CD4-positive, alpha-beta T cell treated with Interferon gamma for 1 hour (primary cell): ENCODE measurements at places on chromosomes 11 and 22.

DNA sequence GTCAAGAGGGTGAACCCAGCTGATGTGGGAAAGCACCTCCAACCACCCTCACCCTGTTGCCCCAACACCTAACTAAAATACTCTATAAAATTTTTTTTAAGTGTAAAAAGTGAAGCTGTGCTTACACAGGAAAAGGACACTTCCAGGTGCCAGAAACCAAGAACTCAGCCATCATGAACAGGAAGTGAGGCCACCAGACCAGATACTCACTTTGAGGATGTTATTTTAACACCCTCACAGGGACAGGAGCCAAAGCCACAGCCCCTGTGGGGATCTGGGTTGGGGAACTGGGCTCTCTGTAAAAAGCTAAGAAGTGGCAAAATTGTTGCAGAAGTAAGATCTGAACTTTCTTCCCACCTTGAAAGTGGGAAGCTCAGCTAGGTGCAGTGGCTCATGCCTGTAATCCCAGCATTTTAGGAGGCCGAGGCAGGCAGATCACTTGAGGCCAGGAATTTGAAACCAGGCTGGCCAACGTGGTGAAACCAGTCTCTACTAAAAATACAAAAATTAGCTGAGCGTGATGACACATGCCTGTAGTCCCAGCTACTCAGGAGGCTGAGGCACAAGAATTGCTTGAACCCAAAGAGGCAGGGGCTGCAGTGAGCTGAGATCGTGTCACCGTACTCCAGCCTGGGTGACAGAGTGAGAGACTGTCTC is 3.8 kb downstream of the RSPH14 start:
- peak; percentile 73 for DNase-seq

GRCh38 chr11:125945797-125946520 is at the start of gene VSIG10L2:
VSIG10L2 (plus strand) TSS chr11:125946044; CDS start chr11:125946056, 12 bp downstream.
- no peak for DNase-seq

- no peak for DNase-seq
These were observed 163.6 kb downstream of the NTM start for GRCh38 chr11:131533998-131534397.

DNA sequence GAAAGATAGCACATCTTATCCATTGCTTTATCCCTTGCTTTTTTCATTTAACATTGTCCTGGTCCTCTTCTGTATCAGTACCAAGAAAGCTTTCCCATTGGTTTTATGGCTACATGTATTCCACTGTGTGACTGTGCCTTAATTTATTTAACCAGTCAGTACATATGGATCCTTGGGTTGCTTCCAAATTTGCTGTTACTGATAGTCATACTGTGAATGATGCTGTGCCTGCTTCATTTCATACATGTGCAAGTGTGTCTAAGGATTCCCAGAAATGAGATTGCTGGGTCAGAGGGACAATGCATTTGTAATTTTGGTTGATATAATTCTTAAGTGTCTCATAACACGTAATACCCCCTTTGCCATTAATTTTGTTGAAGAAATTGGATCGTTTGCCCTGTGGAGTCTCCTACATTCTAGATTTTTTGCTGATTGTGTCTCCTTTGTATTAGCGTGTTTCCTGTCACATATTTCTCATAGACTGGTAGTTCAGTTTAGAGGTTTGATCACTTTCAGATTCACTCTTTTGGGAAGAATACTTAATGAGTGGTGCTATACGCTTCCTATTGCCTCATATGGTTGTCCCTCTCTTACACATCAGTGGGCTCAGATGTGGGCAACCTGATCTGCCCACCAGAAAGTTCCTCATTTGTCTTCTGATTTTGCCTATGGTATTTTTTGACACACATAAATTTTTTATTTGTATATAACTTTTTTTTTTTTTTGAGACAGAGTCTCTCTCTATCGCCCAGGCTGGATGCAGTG is 35.3 kb downstream of the MYBPC3 start:
- no peak for DNase-seq

DNA sequence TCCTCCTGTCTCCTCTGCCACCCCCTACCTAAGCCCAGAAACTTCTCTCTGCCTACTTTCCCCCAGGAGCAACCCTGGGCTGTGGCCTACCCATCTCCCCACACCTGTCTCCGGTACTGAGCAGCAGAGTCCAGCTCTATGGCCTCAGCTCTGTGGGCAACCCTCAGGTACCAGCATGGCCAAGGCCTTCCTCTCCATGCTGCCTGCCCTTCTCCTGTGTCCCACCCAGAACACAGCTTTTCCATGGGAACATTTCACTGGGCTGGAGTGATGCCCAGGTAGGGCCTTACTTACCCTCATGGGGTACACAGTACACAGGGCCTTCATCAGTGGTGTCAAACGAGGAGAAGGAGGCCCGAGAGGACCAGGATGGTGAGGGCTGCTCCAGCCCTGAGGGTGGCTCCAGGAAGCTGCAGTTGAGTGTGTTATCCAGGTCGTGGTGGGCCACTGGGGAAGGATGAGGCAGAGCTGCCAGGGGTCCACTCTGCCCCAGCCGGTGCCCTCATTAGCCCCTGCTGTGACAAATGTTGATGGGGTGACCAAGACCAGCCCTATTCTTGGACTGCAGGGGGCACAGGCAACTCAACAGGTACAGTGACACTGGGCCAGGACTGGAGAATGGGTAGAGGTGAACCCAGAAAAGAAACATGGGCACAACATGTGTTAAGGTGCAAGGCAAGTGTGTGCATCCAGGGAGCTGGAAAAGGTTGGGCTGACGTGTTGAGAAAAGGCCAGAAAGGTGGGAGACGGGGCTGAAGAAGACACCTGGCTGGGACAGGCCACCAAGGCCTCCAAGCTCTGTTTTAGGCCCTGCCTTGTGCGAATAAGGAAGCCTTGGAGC is 10.3 kb downstream of the SCARF2 start:
- no peak for DNase-seq

- no peak for DNase-seq
These were observed 56.5 kb downstream of the NAT10 start for GRCh38 chr11:34161812-34162492.

GRCh38 chr22:42169055-42169469 is 38.5 kb upstream of the CYP2D6 start:
- peak; percentile 63 for DNase-seq

DNA sequence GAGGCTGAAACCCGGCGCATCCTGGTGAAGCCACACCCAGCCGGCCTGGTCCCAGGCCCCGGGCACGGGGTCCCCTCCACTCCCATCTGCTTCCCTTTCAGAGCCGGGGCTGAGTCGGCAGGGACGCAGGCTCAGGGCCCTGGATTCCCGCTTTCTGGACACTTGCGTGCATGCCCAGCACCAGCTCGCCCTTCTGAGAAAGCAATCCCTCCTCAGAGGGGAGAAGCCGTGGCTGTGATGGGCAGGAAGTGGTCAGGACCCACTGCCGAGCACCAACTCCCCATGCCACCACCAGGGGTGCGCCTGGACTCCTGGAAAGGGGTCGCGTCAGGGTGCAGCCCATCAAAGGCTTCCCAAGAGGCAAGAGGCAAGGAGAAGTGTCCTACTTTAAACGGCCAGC is 15.1 kb downstream of the CDKN1C start:
- no peak for DNase-seq

DNA sequence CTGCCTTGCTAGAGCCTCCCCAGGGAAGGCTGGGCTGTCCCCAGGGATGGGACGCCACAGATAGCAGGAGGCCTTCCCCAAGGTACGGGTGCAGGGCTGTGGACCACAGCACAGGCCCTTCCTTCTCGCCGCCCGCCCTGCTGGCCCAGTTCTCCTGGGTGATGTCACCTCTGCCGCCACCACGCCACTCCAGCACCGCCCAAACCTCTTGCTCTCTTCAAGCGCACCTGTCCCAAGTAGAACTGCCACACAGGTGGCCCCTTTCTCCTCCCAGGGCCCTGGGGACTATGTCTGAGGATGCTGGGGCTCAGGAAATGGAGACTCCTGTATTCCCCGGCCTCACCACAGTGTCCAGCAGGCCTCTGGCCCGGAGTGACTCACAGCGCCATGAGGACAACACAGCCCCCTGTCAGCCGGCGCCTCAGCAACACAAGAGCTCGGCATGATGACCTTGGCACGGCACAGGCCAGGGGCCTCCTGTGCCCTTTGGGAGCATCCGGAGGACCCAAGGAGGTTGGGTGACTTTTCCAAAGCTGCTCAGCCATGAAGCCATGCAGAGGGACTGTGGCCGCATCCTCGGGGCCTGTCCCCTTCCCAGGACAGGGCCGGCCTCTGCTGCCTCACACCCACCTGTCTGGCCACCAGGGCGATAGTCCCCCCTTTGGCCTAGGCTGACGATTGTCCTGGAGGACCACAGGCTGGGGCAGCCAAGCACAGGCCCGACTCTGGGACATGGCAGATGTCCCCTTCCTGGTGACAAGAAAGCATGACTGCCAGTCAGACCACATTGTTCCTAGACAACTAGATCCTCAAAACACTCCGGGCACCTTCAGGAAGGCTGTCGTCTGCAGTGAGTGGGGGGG is 1023.5 kb downstream of the BRD1 start:
- no peak for DNase-seq

DNA sequence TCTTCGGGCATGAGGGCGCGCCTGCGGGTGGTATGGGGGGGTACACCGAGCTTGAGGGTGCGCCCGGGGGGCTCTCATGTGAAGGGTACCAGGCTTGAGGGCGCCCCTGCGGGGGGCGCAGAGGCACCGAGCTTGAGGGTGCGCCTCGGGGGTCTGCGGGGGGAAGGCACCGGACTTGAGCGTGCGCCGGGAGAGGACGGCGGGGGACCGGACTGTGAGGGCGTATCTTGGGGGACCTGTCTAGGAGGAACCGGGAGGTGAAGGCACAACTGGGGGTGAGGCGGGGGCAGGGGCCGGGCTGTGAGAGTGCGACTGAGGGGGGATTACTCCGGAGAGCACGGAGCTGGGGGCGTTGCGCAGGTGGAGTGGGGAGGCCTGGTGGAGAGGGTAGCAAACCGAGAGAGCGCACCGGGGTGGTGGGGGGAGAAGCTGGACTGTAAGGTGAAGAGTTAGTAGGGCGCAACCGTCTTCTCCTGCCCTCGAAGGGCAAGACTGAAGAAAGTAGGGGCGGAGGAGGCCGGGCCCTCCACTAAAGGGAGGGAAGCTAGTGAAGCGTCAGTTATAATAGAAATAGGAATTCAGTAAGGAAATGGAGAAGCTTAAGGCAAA is 1.1 kb upstream of the DDX6 start:
- peak; percentile 32 for DNase-seq

- no peak for DNase-seq
These were observed 61.8 kb downstream of the CYTH4 start for GRCh38 chr22:37343863-37344734.

DNA sequence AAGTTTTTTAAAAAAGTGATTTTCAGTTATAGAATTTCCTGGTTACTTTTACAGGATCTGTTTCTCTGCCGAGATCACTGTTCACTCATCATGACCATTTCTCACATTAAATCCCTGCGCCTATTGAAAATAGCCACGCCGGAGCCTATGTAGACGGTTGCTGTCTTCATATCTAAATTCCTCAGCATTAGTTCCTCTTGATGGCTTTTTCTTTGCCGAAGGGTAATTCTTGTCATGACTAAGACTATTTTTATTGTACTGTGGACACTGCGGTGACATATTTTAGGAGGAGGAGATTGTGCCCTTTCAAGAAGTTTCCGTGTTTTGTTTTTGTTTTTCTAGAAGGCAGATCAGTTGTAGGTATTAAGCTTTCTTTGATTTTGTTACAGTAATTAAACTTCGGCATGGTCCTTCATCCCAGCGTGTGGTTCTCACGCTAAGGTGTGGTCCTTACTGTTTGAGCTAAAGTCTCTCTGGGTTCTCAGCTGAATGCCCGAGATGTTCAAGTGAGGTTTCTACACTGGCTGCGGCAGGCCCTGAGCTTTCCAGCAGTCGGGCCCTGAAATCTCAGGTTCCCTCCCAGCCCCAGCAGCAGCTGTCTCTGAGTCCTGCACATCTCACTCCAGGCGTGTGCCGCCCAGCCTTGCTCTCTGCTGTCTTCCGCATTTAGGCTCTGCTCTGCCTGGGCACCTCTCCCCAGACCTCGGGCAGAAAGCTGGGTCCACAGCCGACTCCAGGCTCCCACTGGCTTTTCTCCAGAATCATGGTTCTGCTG is 1110.5 kb downstream of the TBC1D22A start:
- DNase-seq, result no peak

DNA sequence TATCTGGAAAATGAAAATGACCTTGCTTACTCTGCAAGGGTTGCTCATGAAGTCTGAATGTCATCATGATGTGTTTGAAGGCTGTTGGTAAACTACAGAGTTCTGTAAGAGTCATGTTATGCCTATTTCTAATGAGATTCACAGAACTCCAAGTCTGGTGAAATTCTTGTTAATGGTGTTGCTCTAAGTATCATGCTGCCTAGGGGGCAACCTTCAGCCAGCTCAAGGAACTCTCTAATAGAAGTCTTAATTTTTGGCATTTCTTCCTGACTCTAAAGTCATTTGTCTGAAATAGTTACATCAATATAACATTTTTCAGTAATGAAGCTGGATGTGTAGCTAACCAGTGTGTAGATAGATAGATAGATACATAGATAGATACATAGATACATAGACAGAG is 302.8 kb downstream of the FAT3 start:
- DNase-seq, result no peak

DNA sequence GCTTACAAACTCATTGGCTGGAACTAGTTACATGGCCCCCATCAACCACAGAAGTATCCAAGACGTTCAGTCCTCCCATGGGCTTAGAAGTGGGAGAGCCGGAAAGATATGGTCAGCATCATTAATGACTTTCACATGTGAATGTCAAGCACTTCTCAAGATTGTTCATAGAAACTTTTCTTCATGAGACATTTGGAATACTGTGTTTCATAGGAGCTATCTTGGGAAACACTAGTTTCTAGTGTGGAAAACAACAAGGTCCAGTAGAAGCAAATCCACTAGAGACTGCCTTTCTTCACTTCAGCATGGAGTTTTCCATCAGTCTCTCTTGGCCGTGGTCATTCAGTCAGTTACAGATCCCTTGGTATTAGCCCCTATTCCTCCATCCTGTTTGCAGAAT is 160.9 kb downstream of the C11orf91 start:
- DNase-seq, result no peak

DNA sequence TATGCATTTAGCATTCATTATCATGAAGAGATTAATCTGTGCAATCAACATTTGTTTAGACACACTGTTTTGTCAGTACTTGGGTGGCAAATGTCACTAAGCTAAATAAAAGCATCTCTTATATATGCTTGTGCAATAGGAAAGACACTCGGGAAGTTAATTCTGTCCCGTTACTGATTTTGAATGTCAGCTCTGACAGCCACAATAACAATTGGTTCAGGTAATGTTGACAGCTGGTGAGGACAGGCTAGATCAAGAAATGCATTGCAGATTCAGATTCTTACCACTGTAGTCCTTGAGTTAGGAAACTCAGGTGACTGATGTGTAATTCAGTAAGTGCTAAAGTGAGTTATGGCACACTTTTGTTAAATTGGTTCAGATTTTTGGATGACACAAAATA is 523.8 kb upstream of the FAT3 start:
- DNase-seq, result no peak
